ENCODE measurements at places on chromosomes 11 and 22. TPM values are rescaled to one million over a fixed set of nuclear protein-coding genes. Genes with fewer than 3 reads are reported as not detected.

GRCh38 chr22:25080855-25081254 lies 118.8 kb upstream of the CRYBB3 start:
- no peak for DNase-seq

DNA sequence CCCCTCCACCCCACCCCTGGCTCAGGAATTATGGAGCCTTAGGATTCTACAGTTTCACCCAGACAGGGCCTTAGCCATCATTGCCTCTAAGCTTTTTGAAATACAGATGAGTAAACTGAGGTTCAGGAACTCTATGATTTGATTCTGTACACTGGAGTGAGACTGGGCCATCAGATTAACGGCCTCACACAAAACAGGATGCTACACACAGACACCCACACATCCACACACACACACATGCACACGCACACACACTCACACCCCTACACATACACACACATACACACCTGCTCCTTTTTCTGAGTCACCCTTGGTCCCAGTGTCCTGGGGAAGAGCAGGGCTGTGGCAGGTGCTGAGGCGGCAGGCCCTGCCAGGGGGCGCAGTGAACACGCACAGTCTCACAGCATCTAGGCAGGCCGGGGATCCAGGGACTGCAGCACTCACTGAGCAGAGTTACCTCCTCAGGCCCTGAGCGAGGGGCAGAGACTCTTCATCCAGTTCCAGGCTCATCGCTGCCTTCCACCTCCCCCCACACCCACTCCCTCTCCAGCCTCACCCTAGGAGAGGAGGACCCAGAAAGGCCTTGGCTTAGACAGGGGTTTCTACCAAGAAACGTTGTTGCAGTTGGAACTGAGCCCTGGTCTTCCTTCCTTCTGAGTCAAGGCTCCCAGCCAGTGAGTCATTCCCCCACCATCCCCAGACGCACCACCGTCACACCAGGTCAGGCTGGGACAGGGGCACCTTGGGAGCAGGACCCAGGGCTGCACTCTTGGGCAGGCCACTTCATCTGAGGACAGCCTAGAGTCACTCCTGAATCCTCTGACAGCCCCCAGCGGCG lies 89.8 kb upstream of the PARVA start:
- no peak for DNase-seq

DNA sequence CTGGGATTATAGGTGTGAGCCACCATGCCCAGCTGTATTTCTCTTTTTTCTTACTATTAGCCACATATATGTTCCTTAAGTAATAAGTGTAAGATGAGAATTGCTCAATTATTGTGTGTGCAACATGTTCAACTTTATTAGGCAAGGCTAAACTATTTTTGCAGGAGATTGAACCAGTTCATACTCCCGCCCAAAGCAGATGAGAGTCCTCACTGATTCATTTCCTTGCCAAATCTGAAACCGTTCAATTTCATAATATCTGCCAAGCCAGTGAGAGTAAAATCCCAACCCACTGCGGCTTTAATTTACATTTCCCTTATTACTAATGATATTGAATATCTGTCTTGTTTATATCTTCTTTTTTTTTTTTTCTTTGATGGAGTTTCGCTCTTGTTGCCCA lies 48.4 kb downstream of the KCNJ4 start:
- DNase-seq = no peak

GRCh38 chr11:114060392-114061047 lies 1.0 kb downstream of the ZBTB16 start:
- no peak for DNase-seq

Gene SLC22A12
- not detected for total RNA-seq

Gene PLAAT2
- total RNA-seq = not detected

Gene SLC25A18
- total RNA-seq = not detected

Gene MRGPRF
- total RNA-seq = not detected

Measured in activated naive CD4-positive, alpha-beta T cell treated with anti-CD3 and anti-CD28 coated beads, Interleukin-2, amount 50 U/mL, for 72 hours (primary cell).